ENCODE measurements at places on chromosomes 4 and X.

GRCh38 chr4:38818441-38818976, 13.9 kb upstream of the TLR1 start:
- DNase-seq, result no peak

- no peak for DNase-seq
Measured at GRCh38 chrX:9558615-9559014, 93.8 kb downstream of the TBL1X start.

DNA sequence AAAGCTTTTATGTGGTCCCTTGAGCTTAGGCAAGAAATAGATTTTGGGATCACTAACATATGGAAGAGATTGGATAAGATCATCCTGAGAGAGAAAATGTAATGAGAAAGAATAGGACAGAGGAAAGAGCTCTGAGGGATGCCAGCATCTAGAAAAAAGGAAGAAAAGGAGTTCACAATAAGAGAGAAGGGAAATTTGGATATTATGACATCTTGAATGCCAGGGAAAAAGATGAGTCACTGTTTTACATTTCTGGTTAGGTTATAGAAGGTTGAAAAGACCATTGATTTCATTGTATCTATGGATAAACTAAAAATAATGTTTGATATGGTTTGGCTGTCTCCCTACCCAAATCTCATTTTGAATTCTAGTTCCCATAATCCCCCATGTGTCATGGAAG, 208.5 kb downstream of the MAD2L1 start:
- no peak for DNase-seq

DNA sequence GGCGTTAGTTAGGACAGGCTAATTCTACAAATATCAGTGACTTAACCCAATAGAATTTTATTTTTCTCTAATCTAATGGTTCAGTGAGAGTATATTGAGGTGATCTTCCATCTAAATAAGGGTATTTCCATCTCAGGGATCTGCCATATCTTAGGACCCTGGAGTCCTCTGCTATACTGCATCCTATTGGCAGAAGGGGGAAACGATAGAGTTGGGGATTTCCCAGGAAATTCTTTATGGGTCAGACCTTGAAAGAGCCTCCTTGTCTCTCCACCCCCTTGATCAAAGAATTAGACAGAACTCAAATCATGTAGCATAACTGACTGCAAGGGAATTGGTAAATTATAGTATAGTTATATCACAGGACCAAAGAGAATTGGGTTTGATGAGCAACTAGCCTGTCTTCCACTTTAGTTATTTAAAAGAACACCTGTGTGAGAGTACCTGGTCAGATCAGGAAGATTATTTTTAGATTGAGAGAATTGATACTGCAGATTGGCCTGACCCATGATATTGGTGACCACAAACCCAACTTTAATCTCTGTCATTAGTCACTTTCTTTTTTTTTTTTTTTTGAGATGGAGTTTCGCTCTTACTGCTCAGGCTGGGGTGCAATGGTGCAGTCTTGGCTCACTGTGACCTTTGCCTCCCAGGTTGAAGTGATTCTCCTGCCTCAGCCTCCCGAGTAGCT, 25.6 kb downstream of the SMARCA5 start:
- no peak for DNase-seq

- DNase-seq, result no peak
Measured at GRCh38 chr4:9875516-9875915, 94.1 kb downstream of the DRD5 start.
